ENCODE measurements at places on chromosomes 4 and X.
A peak's percentile ranks its signal among the peaks of the same experiment; 100 is the strongest.

- no peak for DNase-seq
Measured at GRCh38 chr4:147096667-147097604, 151.3 kb upstream of the TTC29 start.

GRCh38 chr4:102781570-102781969 lies 20.8 kb upstream of the MANBA start:
- no peak for DNase-seq

GRCh38 chr4:109690690-109691410 lies 12.4 kb downstream of the CASP6 start:
- no peak for DNase-seq

DNA sequence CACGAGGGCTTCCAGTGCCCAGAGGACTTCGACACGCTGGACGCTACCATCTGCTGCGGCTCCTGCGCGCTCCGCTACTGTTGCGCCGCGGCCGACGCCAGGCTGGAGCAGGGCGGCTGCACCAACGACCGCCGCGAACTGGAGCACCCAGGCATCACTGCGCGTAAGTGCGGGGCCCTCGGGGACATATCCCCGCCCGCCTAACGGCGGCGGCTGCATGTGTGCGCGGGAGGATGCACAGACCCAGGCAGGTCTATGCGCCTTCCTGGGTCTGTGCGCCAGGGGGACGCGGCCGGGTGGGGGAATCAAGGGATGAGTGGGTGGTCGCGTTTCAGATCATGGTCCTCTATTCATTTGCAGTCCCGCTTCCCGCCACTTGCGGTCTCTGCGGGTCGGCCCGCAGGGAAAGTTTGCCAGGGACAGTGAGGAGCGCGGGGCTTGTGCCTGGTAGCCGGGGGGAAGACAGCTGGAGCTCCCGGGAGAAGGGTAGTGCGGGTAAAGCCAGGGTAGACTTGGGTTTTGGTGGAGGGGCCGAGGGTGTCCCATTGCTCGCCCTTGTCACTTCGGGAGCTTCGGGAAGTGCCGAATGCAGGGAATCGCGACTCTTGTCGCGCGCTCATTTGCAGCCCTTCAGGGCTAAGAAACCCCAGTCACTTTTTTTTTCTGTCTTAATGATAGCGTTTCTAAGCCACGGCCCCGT lies 1.0 kb downstream of the SHISA3 start:
- DNase-seq, result no peak

- no peak for DNase-seq
Measured at GRCh38 chr4:159303435-159303834, 200.6 kb downstream of the RAPGEF2 start.

DNA sequence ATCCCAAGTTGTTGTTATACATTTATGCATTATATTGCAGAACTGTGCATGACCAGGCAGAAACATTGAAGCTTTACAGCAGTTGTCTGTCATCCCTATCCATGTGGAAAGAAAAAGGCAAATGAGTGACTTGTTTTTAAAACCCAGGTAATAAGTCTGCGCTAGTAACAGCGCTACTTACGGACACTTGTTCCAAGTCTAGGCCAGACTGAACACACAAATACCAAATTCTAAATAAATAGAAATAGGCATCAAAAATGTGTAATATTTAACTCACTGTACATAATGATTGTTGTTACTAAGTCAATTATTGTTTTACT lies 548 bp upstream of the MAML3 start:
- DNase-seq, result no peak

- DNase-seq, result no peak
Measured at GRCh38 chr4:110275871-110276270, 77.5 kb upstream of the ELOVL6 start.

- peak; percentile 2 for DNase-seq
Measured at GRCh38 chrX:20442597-20442996, 175.9 kb upstream of the RPS6KA3 start.

- no peak for DNase-seq
Measured at GRCh38 chrX:107324493-107325310, 118.3 kb downstream of the DNAAF6 start.

- DNase-seq, result no peak
Measured at GRCh38 chrX:47560179-47560933, 649 bp upstream of the ARAF start.

DNA sequence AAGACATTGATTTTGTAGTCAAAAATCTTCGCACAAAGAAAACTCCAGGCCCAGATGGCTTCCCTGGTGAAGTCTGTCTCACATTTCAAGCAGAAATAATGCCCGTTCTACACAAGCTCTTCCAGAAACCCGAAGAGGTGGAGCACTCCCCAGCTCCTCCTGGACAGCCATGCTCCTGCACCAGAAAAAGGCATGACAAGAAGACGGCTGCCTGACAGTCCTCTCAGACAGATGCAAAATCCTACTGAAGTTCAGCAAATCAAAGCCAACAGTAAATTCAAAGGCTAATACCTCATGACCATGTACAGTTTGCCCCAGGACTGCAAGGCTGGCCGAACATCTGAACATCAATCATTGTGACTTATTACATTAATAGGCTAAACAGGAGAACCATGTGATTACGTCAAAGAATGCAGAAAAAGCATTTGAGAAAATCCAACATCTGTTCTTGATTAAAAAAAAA lies 30.8 kb upstream of the MXD4 start:
- DNase-seq, result no peak

GRCh38 chr4:10048941-10049697 lies 27.8 kb upstream of the SLC2A9 start:
- DNase-seq, result no peak

DNA sequence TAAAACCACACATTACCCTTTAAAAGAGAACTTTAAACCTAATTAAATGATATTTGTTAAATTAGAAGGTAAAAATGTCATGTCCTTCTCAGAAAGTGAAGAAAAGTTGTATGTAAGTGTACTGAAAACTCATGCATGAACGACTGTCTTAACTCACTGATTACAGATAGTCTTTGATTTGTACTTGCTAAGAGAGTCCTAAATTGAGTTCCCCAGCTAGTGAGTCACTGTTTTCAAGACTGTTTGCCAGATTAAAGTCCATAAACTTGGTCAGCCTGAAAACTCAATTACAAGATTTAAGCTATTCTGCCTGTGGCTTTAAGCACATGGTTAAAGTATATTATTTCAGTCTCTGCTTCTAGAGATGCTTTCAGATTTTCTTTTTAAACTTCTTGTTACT lies 124.9 kb upstream of the ZCCHC13 start:
- no peak for DNase-seq

- no peak for DNase-seq
Measured at GRCh38 chr4:124135409-124135813, 577.1 kb downstream of the ANKRD50 start.

- DNase-seq, result peak; percentile 61
Measured at GRCh38 chrX:70434352-70434866, 10.2 kb upstream of the DLG3 start.

- no peak for DNase-seq
Measured at GRCh38 chrX:47502316-47503125, 19.5 kb upstream of the ZNF41 start.

- no peak for DNase-seq
Measured at GRCh38 chr4:32744211-32744610, 2024.0 kb downstream of the PCDH7 start.

- peak; percentile 59 for DNase-seq
Measured at GRCh38 chr4:105558277-105558676, 5.9 kb downstream of the ARHGEF38 start.

DNA sequence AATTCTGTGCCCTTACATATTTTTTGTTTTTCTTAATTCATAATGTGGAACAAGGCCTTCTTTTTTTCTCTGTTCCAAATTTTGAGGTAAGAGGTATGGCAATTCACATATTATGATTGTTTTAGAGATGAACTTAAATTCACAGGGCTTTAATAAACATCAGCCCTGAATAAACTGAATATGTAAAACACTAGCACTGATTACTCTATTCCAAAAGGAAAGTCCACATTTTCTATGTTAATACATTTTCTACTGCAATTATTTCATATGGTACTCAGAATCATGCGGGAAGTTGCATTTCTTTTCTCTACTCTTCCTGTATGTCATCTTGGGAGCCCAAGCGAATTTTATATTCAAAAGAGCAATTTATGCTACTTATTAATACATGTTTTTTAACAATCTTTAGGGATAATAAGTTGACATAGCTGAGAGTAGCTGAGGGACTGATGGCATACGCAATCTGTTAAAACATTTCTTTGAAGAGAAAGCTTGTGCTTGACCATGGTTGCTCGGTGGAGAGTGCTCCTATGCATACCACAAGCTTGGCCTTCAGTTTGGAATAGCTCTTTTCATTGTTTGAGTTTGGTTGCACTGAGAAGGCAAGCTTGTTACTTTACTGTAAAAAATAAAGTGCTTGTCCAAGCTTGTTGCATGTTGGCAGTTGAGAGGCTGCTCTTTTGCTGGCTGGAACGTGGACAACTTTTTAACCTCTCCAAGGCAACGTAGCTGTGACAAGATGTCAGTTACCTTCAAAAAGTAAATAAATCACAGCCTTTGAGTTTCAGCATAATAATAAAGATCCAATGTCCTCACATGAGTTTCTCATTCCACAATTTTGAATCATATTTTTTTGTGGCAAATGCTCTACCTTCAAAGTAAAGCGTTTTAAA lies 196.3 kb upstream of the SPRY1 start:
- no peak for DNase-seq

DNA sequence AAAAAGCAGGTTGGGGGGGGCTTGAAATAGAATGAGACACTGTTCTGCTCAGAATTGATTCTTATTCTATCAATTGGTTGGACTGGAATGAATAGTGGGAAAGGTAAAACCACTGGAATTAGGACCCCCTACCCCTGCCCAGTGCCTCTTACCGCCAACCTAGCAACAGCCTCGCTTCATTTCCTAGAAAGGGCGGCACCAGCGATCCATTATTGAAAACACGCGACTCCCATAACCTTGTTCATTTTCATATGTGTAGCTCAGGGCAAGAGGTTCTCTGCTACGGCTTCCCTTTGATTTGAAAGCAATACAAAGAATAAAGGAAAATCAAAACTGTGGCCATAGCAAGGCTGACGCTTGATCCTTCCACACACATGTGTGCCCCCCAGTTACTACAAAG lies 33.7 kb downstream of the IDS start:
- DNase-seq, result no peak

GRCh38 chrX:15723887-15724517 lies 14.1 kb upstream of the CA5B start:
- no peak for DNase-seq

GRCh38 chrX:39491548-39492297 lies 606.0 kb downstream of the BCOR start:
- DNase-seq, result no peak

DNA sequence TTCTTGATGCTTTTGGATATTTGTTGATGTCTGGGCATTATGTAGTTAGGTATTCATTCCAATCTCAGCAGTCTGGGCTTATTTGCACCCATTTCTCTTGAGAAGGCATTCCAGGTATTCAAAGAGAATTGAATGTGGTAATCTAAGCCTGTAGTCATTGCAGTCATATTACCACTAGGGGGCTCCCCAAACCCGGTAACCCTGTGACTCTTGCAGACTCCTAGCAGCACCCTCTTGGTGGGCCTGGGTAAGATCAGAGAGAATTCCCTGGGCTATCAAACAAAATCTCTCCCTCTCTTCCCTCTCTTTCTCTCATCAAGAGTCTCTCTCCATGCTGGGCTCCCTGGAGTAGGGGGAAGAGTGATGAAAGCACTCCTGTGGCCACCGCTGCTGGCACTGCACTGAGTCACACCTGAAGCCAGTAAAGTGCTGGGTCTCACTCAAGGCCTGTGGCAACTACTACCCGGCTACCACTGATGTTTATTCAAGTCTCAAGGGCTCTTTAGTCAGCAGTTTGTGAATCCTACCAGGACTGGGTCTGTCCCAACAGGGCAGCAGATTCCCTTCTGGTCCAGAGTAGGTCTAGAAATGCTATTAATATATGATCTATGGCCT lies 187.7 kb upstream of the NUDT10 start:
- DNase-seq, result no peak

GRCh38 chr4:142683997-142684396 lies 162.1 kb downstream of the INPP4B start:
- no peak for DNase-seq

DNA sequence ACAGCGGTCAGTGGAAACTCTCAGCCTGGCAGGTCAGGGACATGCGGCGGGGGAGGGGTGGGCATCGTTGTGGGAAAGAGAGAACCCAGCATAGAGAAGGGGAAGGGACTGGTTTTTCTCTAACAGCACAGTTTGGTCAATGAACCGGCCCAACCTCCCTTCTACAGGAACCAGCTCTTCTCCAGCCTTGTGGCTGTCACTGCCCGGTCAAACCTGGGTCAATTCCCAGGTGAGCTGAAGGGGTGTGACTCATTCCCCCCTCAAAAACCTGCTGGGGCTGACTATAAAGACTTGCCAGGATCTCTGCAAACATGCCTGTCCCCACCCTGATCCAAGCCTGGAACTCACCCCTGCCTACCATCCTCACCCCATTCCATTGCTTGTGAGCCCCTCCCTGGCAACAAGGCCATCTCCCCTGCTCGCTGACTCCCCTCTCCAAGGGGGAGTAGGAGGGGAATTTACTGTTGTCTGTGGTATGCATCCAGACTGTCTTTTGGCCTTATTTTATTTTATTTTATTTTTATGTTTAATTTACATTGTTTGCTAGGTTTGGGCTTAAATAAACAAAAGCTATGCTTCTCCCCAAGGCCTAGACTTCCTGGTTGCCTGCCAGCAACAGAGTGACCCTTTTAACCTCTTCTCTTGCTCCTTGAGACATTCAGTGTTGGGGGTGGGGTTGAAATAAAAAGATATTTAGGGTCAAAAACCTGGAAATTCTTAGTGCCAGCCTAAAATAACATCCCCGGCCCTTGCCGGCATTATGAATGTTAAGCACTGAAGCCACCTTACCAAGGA lies 49.6 kb downstream of the TSC22D3 start:
- no peak for DNase-seq

DNA sequence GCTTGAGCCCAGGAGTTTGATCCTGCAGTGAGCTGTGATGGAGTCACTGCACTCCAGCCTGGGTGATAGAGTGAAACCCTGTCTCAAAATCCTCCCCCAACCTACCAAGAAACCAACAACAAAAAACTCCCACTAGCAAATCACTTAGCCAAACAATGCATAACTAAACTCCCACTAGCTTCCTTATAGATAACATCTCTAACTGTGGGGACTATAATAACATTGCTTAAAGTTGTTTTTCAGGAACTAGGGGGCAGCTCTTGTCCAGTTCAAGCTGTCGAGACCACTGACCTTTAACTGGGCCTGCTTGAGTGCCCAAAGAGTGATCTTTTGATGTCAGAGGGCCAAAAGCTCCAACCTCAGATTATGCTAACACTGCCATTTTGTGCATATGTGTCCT lies 81.7 kb downstream of the FREM3 start:
- DNase-seq, result no peak

GRCh38 chrX:20144491-20144890 lies 2.9 kb upstream of the EIF1AX start:
- DNase-seq, result no peak

- DNase-seq, result no peak
Measured at GRCh38 chrX:148867596-148867995, 367.2 kb downstream of the AFF2 start.

GRCh38 chr4:38894322-38894982 lies 26.8 kb downstream of the FAM114A1 start:
- DNase-seq, result no peak

- no peak for DNase-seq
Measured at GRCh38 chr4:16598597-16599206, 299.7 kb downstream of the LDB2 start.
